ENCODE measurements at places on chromosomes 2 and 18.

- DNase-seq, result no peak
Measured at GRCh38 chr2:17644997-17645720, 104.7 kb downstream of the VSNL1 start.

DNA sequence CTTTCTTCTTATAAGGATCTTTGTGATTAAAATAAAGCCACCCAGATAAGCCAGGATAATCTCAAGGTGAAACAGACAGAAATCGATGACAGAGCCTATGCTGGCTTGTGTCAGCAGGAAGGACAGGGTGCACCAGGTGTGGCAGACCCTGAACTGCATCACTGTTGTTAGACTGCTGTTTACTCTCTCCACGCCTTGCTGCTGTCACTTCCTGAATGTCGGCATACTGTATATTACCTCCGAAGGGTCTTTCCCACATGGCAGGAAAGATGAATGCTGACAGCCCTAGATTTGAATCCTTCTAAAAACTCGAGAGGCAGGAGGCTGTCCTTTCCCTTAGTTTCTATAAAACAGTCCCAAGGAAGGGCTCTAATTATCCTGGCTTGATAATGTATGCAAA is 18.9 kb upstream of the TMEM163 start:
- DNase-seq, result no peak

DNA sequence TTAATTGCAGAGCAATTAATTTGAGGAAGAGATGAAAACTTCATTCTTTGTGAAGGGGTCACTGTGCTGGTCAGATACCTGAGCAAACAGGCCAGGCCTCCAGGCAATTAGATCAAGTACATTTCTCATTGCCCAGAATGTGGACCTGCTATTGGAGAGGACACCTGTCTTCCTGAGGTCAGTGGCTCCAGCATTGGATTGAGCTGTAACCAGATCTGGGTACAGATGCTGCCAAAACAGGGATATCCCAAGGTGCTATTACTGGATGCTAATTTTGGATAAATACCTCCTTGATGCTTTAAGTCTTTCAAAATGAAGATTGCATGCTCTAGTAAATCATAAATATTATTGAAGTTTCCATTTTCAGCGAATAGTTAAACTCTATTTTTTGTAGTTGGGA is 131.5 kb downstream of the FAM161A start:
- DNase-seq, result no peak

DNA sequence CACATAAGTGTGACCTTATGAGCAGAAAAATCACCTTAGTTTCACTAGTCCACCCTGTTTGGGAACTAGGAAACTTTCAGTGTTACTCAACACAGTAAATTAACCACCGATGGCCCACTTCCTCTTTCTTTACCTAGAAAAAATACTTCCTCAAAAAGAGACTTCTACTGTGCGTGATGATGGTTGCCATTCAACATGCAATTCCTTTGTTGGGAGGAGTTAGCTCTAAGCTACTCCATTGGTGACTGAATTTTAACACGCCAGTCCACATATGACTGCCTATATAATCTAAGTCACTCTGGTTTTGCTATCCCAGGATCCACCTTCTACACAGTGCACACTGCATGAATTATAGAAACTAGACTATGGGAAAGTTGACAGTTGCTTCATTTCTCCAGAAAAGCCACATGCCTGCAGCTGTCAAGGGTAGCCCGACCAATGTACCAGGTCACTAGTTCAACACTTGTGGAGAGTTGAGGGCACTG is 47.8 kb upstream of the REG3G start:
- DNase-seq, result no peak

GRCh38 chr2:50987616-50988313 is 44.2 kb downstream of the NRXN1 start:
- DNase-seq, result no peak

Data from ELF-1 (cell line).